ENCODE measurements at places on chromosomes 13 and 19. TPM values are rescaled to one million over a fixed set of nuclear protein-coding genes. Genes with fewer than 3 reads are reported as not detected.

The ZSCAN5C gene
- not detected for total RNA-seq

The CGB8 gene
- not detected for total RNA-seq

The VASP gene
- 133 TPM for total RNA-seq

The CCDC159 gene
- 30.7 TPM for total RNA-seq

The ZNF112 gene
- not detected for total RNA-seq

The TTC9B gene
- not detected for total RNA-seq

The GPR18 gene
- total RNA-seq = 17.3 TPM

The OR7A5 gene
- not detected for total RNA-seq

The MCEMP1 gene
- not detected for total RNA-seq

The KCNRG gene
- total RNA-seq = 0.31 TPM

The C13orf46 gene
- 6.9 TPM for total RNA-seq

The IGFL1 gene
- total RNA-seq = not detected

The FBXO27 gene
- 3.7 TPM for total RNA-seq

The LINGO3 gene
- total RNA-seq = not detected

The ZNF430 gene
- total RNA-seq = 27.7 TPM

The SMIM44 gene
- not detected for total RNA-seq

The ZNF823 gene
- 1.4 TPM for total RNA-seq

The C3 gene
- 1.8 TPM for total RNA-seq

The NANOS3 gene
- total RNA-seq = 3.1 TPM

The GRK1 gene
- total RNA-seq = not detected

The PABPC3 gene
- total RNA-seq = 0.60 TPM

The LRRC63 gene
- 2.5 TPM for total RNA-seq

The CCDC61 gene
- 22.0 TPM for total RNA-seq
